Activated T-cell treated with anti-CD3 and anti-CD28 coated beads for 4 hours (primary cell): ENCODE measurements at places on chromosomes 3 and 15.

DNA sequence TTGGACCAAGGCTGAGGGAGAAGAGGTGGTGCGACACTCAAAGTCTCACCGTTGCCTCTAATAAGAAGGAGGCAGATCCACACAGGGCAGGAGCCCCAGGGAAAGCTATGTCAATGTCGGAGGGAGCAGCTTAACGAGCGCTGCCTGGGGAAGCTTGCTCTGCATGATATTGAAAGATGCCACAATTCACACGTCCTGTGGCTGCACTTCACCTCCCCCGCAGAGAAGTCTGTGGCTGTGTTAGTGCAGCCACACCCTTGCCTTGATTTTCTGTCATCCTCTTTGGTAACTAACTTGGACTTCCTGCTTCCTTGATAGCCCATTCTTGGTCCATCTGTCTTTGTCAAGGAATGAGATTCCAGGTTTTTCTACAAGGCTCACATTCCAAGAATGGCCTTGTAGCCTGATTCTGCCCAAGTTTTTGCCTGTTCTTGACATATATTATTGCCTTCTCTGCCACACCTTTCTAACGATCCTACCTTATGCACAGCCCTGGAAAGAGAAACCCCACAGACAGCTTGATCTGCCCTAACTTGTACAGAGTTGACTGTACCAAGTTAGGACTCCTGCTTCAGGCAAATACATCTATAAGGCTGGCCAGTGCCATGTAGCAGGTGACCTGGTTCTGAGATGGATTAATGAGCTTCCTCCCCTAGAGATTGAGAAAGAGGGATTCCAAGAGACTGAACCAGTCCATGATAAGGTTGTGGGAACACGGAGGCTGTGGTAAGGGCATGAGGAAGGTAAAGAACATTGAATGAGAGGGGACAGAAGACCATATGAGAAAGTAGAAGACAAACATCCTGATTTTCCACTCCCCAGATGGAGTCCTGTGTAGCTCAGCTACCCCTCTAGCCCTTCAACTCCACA is 153.0 kb upstream of the WNT5A start:
- no peak for DNase-seq

- DNase-seq: no peak
Observed at GRCh38 chr3:121834157-121834670, 646 bp downstream of the IQCB1 start.

DNA sequence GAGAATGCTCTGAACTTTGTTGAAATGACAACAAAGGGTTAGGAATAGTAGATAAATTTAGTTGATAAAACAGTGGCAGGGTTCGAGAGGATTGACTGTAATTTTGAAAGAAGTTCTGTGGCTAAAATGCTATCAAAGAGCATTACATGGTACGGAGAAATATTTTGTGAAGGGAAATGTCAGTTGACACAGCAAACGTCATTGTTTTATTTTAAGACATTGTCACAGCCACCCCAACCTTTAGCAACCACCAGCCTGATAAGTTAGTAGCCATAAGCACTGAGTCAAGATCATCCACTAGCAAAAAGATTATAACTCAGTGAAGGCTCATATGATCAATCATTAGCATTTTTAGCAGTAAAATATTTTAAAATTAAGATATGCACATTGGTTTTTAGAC is 8.7 kb upstream of the ST3GAL6 start:
- no peak for DNase-seq

DNA sequence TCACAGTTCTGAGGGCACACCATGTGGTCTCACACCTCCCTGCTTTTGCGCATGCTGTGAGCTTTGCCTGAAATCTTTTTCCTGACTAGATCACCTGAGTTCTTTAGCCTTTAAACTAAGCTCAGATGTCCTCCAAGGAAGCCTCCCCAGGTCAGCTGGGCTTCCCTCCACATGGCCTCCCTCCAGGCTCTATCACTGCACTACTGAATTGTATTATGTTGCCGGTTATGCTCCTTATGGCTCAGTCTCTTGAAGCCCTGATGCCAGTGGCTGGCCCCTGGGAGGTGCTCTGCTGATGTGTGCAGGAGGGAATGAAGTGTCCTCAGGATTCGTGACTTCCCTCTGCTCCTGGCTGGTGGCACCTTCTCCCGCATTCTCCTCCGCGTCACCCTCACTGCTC is 93.3 kb upstream of the BLM start:
- DNase-seq: no peak

DNA sequence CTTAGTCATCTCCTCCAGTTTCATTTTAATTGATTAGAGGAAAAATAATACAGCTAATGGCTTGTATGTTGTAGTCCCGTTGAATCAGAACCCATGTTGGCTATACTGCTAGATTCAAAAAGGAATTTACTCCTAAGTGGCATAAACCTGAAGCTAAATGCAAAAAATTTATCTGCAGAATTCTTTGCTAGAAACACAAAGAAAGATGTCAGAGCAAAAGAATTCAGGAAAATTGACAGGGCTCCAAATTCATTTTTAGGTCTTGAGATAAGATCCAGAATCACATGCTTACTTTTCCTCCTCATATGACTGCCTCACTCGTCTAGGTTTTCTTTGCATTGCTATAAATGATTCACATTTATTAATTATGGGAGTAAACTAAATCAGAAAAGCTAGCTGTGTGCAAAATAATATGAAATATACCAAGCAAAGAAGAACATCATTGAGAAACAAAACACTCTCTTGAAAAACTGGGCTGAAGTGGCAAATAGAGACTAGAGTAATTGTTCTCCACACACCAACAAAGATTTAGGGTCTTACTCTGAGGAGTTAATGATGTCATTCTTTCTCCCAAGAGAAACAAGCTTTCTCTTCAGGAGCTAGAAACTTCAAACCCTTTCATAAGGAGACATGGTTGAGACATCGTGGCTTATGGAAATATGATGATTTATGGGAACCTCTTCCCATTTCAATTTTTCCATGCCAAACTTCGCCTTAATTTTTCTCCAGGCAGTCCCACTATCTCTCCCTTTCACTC is 94.8 kb upstream of the FEZF2 start:
- no peak for DNase-seq

- no peak for DNase-seq
Observed at GRCh38 chr3:111986800-111987199, 8.0 kb downstream of the ABHD10 start.

DNA sequence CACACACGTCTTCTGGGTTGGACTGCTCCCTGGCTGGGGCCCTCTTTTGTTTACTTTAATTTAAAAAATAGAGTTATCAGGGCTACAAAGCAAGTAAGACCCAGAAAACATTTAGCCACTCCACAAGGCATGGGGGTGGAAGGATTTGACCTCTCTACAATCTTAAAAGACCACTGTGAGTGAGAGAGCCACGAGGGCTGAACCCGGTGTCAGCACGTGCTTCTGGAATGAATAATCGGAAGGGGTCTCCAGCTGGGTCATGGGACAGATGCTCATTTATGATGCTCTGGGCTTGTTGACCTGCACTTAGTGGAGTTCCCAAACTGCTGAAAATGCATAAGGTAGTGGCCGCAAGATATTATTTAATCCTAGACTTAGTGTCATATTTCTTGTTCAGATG is 52.4 kb downstream of the EIF4E3 start:
- no peak for DNase-seq

DNA sequence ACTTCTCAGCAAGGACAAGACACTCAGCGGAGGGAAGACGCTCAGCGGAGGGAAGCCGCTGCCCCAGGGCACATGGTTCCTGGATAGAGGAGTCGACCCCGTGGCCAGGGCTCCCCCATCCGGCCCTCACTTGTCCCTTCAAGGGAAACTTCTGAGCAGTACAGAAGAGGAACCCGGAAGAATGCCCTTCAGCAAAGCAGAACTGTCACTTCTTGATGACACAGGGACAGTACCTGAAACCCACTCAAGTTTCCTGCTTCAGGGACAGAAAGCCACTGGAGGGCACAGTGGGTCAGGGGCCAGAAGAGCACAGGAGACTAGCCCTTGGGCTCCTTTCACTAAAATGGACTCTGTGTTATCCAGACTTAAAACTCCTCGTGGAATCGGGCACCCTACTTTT is 97.8 kb upstream of the RPL32 start:
- DNase-seq: no peak

DNA sequence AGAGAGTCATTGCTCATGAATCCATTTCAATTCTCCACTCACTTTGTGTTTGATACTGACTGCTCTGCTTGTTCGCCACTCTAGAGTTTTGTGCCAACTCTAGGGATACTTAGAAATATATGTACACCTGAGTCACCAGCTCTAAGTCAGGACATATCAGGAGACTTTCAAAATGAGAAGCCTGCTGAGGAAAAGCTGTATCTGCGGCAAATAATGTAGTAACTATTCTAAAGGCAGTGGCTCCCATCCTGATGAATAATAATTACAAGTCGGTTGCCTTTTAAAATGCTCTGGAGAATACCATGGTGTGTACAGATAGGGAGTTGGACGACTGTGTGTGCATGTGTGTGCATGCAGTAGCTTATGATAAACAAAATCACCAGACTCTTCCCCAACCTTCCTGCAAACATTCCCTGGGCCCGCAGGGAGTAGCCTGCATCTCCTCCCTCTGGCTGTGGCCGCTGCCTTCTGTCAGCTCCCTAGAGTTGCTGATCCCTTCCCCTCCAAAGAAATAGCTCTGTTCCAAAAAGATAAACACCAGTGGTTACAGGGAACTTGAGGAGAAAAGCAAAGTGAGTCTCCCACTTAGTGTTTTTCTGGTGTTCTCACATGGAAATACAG is 346.3 kb upstream of the UMPS start:
- no peak for DNase-seq

- DNase-seq: no peak
Observed at GRCh38 chr3:194194051-194194756, 58.3 kb downstream of the HES1 start.

DNA sequence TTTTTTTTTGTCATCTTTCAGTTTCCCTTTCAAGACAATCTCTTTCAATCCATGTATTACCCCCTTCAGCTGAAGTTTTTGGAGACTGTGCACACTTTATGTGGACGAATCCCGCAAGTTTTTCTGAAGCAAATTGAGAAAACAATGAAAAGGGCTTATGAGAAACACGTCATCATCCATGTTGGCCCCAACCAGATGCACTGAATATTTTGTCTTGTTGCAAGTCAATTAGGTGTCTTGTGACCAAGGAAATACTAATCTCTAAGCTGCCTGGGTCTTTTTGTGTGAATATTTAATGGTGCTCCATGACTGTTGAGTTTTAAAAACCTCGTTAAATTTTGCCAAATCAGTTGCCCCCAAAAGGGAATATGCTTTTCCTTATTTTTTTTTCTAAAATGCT is 21.7 kb upstream of the PPP4R2 start:
- no peak for DNase-seq

DNA sequence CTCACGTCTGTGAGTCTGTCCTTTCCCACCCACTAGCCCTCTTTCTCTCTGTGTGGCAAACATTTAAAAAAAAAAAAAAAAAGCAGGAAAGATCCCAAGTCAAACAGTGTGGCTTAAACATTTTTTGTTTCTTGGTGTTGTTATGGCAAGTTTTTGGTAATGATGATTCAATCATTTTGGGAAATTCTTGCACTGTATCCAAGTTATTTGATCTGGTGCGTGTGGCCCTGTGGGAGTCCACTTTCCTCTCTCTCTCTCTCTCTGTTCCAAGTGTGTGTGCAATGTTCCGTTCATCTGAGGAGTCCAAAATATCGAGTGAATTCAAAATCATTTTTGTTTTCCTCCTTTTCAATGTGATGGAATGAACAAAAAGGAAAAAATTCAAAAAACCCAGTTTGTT is 97.7 kb downstream of the GAP43 start:
- DNase-seq: no peak

DNA sequence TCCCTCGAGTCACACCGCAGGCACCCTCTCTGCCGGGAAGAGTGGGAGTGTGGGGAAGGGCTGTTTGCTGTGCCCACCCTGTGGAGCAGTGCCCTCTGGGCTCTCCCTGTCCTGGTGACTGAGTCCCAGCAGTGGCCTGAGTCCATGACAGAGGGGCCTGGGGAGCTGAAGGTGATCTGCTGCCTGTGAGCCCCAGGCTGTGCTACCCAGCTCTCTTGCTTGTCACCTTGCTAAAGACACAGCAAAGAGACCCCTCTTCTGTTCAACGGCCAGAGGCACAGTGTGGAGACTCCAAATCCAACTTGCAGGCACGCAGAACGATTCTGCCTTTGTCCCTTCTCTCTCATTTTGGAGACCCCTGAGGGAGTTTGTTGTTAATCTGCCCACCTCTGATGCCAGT is 232.6 kb downstream of the OPA1 start:
- DNase-seq: no peak

- no peak for DNase-seq
Observed at GRCh38 chr3:43316783-43317460, 30.6 kb downstream of the SNRK start.

DNA sequence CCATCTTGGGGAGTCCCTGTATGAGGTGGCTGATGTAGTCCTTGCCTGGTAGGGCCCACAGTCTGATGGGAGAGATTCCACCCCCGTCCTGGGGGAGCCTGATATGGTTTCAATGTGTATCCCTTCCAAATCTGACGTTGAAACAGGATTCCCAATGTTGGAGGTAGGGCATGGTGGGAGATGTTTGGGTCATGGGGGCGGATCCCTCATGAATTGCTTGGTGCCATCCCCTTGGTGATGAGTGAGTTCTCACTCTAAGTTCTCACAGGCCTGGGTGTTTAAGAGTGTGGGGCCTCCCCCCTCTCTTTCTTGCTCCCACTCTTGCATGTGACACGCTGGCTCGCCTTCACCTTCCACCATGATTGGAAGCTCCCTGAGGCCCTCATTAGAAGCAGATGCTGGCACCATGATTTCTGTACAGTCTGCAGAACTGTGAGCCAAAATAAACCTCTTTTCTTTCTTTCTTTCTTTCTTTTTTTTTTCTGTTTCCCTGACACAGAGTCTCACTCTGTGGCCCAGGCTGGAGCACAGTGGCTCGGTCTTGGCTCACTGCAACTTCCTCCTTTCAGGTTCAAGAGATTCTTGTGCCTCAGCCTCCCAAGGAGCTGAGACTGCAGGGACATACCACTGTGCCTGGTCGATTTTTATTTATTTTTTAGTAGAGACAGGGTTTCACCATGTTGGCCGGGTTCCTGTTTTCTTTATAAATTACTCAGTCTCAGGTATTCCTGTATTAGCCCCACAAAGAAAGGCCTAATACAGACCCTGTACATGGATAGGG is 28.6 kb downstream of the ITGA11 start:
- no peak for DNase-seq

DNA sequence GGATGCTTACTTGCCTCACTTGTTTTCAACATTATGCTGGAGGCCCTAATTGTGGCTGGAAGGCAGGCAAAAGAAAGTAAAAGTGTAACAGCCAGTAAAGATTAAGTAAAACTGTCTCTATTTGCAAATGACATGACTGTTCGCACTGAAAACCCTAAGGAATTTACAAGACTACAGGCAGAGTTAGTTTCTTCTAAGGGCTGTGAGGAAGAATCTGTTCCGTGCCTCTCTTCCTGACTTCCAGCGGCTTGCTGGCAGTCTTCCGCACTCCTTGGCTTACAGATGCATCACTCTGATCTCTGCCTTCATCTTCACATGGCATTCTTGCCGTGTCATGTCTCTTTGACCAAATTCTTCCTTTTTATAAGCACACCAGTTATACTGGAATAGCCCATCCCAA is 86.1 kb downstream of the DLG1 start:
- no peak for DNase-seq
